Neural progenitor cell (in vitro differentiated cells): ENCODE measurements at places on chromosomes 4 and X. TPM values are rescaled to one million over a fixed set of nuclear protein-coding genes. Genes with fewer than 3 reads are reported as not detected.

The CTAG1B gene
- not detected in 2 replicates for total RNA-seq

The SH3RF1 gene
- total RNA-seq: 14.1 and 17.1 TPM in 2 replicates

The SLITRK2 gene
- total RNA-seq: 0.12 and 0.26 TPM in 2 replicates

The ADH7 gene
- not detected in 2 replicates for total RNA-seq

The MSX1 gene
- total RNA-seq: 0.65 TPM in 1 of 2 replicates, not detected in the other

DNA sequence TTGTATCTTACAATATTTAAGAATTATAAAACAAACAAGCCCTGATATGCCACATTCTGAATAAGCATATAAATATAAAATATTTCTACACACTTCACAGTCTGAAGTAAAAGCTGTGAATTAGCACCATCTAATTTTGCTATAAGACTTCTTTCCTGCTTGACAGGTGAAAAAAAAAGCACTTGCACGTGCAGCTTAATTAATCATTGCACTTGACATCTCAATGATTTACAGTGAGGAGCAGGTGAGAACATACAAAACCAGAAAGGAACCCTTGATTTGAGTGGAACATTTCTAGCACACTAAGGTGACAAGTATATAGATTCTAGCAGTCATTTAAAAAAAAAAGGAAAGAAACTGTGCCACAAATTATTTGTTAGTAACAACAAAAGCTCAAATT is 47.9 kb downstream of the CHIC2 start:
- DNase-seq: no peak

GRCh38 chrX:21778236-21778635 is 20.3 kb upstream of the SMPX start:
- DNase-seq: no peak

DNA sequence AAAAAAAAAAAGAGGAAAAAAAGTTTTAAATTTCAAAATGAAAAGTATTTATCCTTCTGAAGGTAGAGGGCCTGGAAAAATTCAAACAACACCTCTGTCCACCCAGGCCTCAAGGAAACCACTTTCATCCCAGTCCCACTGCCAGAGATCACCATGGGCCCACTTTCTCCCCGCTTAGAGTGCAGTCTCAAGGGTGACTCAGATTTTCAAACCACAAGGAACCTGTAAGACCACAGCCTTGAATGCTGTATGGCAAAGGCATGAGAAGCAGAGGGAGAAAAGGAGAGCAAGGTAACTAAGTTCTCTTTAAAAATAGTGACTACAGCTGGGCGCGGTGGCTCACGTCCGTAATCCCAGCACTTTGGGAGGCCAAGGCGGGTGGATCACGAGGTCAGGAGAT is 87.9 kb upstream of the PACRGL start:
- no peak for DNase-seq

- no peak for DNase-seq
Observed at GRCh38 chr4:26485684-26486083, 4.6 kb downstream of the CCKAR start.

- DNase-seq: no peak
Observed at GRCh38 chrX:27968352-27968751, 12.9 kb downstream of the DCAF8L1 start.

GRCh38 chrX:68048774-68049173 is 384.5 kb downstream of the OPHN1 start:
- DNase-seq: no peak

DNA sequence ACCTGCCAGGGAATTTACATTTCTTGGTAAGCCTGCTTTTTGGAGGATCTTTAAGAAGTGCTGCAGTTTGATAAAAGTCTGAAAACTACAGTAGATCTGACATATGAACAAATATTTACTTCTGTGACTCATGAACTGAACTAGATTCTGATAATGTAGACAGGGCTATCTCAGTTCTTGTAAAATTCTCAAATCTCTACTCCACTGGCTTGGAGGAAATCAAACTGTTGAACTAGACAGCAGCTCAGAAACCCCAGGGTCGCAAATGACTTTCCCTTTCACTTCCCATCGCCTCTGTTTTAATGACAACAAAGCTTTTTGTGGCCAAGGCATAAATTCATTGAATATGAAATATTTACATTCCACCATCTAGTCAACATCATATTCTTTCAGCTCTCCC is 15.4 kb upstream of the OCIAD1 start:
- no peak for DNase-seq
